NCI-H2107 (cell line): ENCODE measurements at places on chromosomes 11 and 22.

GRCh38 chr11:8429483-8429882 is 164.5 kb downstream of the STK33 start:
- no peak for DNase-seq

DNA sequence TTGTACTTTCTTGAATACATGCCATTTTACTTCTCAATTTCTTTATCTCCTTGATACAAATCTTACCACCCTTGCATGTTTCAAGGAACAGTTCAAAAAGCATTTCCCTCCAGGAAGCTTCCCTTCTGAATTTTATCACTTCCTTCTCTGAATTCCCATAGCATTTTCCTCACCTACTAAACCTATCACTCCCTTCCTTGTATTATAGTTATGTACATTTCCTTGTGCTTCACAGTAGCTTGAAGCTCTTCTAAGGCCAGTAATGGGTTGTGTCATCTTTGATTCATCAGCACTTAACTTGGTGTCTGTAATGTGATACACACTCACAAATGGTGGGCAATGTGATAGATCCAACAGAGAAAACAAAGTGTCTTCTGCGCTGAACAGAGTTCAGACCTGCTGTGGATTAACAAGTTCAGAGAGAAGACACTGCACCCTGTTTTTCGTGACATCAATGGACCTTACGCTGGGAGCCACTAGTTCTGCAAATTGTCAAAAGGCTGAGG is 127.5 kb downstream of the CCDC81 start:
- no peak for DNase-seq

DNA sequence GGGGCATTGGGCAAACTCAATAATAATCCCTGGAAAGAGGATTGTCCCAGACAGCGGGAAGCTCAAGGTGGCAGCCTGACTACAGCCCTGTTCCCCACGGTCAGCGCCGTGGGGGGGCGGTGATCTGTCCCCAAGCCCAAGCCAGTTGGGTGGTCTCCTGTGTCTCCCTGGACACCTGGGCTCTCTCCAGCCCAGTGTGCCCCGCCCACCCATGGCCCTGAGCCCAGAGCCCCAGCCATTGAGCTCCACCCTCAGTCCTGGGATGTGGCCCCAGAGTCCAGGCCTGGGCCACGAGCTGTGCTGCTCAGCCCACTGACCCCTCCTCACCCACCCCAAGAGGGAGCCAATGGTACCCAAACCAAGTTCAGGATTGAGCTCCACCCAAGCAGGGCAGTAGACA is 27.9 kb upstream of the PDE2A start:
- no peak for DNase-seq

- DNase-seq = no peak
Observed at GRCh38 chr11:108589136-108589535, 4.4 kb downstream of the EXPH5 start.

- no peak for DNase-seq
Observed at GRCh38 chr11:72657411-72658100, 16.7 kb downstream of the PDE2A start.

DNA sequence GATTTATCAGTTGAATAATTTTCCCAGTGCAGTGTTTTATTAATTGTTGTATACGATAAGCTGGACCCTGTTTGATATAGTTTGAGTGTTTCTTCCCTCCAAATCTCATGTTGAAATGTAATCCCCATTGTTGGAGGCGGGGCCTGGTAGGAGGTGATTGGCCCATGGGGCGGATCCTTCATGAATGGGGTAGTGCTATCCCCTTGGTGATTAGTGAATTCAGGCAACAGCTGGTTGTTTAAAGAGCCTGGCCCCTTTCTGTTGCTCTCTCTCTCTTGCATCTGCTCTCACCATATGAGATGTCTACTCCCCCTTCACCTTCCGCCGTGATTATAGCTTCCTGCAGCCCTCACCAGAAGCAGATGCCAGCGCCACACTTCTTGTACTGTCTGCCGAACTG is 1.5 kb downstream of the OR5A1 start:
- DNase-seq = no peak

- DNase-seq = no peak
Observed at GRCh38 chr22:38314051-38314932, 2.9 kb downstream of the CSNK1E start.

- no peak for DNase-seq
Observed at GRCh38 chr11:66083767-66084166, 13.7 kb downstream of the PACS1 start.

- no peak for DNase-seq
Observed at GRCh38 chr11:73306069-73306841, 1.8 kb upstream of the ARHGEF17 start.

- no peak for DNase-seq
Observed at GRCh38 chr22:43126501-43127165, 16.1 kb downstream of the BIK start.

DNA sequence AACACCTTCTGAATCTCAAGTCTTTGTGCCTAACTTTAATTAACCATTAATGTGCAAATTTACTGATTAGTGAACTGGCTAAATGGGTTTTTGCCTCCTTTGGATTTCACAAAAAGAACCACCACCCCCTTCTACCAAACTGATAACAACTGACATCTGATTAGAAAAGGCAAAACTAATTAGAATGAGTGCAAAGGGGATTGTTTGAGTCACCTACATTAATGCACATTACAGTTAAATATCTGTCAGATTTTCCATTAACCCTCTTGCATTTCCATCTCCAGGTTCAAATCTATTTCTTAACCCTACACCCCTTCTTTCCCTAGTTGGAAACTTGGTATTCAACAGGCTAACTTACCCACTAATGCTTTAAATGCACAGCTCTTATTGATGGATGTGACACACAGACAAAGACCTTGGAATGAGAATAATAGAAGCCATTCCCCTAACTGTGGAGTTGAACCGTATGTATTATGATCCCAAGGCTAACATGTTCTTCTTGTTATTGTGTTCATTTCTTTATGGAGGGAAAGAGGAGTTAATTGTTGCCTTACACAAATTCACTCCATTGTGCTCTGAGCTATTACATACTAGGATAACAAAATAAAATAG is 161.5 kb upstream of the MTMR2 start:
- no peak for DNase-seq

DNA sequence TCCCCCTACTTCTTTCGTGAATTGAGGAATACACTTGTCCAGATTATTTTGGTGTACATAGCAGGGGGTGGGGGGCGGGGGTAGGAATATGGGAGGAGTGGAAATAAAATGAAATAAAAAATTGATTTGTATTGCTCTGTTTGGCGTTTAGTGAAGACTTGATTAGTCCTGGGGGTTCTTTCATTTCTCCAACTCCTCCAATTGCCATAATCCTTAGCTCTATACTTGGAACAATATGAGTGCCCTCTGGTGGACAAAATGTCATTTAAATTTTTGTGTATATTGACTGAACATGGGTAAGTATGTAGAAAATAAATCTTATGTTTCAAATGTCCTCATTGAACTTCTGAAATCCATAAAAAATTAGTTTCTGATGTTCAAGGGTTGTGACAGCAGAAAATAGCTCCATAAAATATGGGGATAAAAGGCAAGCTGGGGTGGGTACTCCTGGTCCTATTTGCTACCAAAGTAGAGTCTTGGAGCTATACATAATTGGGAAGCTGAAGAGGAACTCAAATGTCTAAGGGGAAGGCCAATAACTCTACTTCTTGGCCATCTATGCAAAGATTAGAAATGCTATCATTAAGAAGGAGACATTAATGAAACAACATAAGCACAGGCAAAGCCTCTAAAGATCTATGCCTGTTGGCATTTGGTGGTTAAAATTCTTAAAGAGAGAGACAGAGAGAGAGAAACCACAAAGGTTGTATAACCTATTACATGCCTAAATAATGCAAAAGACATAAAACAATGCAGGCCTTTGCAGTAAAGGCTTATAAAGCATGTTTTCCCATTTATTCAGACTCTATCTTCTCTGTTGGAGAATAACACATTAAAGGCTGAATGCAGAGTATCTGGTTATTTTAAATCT is 421.6 kb downstream of the METTL15 start:
- DNase-seq = no peak

DNA sequence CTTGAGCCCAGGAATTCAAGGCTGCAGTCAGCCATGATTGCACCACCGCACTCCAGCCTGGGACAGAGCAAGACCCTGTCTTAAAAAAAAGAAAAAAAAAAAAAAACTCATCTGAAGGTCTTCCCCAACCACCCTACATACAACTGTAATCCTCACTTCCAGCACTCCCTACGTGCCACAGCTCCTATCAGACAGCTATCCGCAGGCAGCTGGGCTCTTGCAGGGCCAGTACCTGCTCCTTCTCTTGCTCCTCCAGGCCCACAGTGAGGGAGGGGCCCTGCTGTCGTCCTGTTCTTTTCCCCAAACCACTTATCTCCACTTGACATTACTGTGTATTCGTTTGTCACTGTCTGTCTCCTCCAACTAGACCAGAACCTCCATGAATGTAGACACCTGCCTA is 156.1 kb upstream of the NECTIN1 start:
- DNase-seq = no peak

- DNase-seq = no peak
Observed at GRCh38 chr11:79617561-79617960, 176.7 kb upstream of the TENM4 start.

DNA sequence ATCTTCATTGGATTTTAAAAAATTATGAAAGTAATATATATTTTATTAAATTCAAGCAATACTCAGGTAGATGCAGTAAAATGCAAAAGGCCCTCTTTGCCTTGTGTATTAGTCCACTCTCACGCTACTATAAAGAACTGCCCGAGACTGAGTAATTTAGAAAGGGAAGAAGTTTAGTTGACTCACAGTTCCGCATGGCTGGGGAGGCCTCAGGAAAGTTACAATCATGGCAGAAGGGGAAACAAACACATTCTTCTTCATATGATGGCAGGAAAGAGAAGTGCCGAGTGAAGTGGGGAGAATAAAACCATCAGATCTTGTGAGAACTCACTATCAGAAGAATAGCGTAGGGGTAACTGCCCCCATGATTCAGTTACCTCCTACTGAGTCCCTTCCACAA is 130.8 kb downstream of the HIPK3 start:
- no peak for DNase-seq

DNA sequence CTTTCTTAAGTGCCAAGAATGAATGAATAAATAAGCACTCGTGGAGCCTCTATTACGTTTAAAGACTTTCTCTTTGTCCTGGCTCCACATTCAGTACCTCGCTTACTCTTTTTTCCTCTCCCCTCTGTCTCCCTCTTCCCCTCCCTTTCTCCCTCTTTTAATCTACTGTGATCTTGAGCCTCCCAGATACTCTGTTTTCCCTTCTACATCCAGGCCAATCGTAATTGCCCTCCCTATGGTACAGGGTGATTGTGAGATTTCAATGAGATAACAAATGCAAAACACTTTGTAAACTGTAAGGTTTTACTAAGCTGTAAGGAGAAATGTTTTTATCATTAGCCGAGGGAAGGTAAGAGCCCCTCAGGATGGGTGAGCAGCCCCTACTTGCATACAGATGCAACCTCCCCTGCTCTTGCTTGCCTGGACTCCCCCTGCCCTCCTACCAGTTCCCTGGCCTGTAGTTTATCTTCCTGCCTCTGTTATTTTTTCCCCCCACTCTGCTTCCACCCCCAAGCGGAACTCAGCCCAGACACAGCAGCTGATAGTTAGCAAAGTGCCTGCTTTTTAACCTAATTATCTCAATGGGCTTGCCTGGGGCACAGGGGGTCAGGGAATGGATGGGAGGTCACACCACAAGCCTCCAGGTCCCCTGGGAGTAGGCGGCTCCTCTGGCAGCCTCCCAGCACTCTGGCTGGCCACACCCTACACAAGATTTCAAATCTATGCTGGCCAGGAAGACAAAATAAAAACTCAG is 76.9 kb upstream of the CADM1 start:
- no peak for DNase-seq

GRCh38 chr11:44966694-44967093 is 16.0 kb upstream of the TP53I11 start:
- no peak for DNase-seq

GRCh38 chr11:105489446-105489845 is 120.4 kb upstream of the GRIA4 start:
- no peak for DNase-seq

GRCh38 chr11:70507466-70508230 is 109.3 kb downstream of the CTTN start:
- DNase-seq = no peak

- DNase-seq = no peak
Observed at GRCh38 chr22:20779818-20780158, 5.9 kb downstream of the SERPIND1 start.

DNA sequence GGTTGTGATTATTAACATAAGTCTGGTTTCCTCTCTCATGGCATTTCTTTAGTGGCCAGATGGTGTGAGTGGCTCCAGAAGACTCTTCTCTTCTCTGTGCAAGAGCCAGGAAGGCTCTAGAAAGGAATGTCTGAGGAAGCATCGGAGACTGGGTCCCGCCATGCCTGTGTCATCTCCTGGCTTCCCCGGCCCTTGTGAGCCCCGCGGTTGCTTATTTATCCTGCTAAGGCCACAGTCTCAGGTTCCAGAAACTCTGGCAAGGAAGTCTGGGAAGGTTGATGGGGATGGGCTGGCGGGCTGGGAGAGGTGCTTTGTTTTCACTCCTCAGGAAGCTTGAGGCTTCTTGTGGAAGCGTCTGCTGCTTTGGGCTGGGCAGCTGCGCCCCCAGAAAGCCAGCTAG is 18.9 kb downstream of the BCR start:
- DNase-seq = no peak

DNA sequence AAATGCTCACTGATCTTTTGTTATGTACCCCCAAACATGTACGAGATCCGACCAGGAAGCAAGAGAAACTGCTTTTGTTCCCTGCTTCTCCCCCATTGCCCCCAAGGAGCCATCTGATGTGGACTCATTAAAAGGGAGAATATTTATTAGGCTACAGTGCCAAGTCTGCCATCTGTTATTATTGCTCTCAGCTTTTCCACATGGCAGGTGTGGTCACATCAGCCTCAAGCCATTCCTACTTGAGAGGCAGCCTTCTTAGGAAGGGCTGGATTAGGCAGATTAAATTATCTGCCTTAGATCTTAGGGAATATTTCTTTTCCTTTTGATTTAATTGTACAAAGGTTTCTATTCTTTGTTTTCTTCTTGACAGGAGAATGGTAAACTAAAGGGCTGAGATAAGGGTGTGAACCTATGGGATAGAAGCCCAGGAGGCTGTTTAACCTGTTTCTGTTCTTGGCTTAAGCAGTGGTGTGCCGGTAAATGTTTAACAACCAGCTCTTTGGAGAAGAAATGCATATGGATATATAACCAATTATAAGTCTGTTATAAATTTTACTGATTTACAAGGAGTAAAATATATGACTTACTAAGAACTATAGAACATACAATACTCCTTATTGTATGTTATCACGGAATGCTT is 88.8 kb downstream of the PDHX start:
- no peak for DNase-seq

- DNase-seq = no peak
Observed at GRCh38 chr11:11396301-11397035, 43.4 kb upstream of the CSNK2A3 start.

DNA sequence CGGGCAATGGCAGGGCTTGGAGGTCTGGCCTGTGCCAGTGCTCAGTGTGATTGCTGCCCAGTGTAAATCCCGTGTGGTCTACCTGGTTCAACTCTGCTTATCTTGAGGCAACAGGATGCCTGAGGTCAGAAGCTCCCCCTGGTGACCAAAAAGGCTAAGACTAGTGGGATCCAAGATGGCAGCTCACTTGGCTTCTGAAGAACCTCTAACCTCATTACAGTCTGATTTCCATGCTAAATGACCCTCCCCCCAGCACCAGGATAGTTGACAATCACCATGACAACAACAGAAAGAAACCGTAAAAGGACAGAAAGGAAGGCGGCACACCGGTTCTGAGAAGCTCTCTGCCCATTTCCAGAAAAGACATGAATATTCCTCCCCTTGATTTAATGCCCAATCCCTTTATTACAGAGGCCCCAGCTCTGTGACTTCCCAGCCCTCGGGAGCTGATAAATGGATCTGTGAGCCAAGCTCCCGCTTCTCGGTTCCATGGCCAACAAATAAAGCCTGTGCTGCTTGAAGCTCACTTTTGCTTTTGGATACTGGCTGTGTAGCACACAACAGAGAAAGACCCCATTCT is 398.4 kb downstream of the CTTN start:
- DNase-seq = no peak
